ENCODE measurements at places on chromosomes 12 and 14.

- no peak for DNase-seq
Observed at GRCh38 chr14:105398726-105399465, 558 bp downstream of the TEX22 start.

DNA sequence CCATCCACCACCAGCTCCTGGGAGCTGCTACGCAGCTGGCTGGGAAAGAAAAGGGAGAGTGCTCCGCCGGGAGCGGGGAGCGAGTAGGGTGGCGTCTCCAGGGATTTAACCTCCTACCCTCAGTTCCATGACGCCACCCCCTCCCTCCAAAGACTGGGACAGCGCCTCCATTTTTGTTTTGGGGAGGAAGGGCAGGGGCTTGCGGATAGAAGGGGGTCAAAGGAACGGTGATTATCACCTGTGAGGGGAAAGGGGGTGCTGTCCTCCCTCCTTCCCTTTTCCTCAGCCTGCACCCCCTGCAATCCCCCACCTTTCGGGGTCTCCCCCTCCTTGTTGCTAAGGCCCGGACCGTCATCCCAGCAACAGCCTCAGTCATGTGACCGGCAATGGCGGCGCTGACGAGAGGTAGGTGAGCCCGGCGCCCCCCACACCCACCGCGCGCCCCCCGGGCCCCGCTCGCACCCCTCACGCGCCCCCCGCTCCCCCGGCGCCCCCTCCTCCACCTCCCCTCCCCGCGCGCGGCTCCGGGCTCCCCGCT is at the start of gene DTX3:
Gene DTX3 (plus strand): TSS at position 371 of the 538 bp plus-strand sequence. CDS start 1,694 bp downstream, outside the sequence.
- peak; percentile 77 for DNase-seq

DNA sequence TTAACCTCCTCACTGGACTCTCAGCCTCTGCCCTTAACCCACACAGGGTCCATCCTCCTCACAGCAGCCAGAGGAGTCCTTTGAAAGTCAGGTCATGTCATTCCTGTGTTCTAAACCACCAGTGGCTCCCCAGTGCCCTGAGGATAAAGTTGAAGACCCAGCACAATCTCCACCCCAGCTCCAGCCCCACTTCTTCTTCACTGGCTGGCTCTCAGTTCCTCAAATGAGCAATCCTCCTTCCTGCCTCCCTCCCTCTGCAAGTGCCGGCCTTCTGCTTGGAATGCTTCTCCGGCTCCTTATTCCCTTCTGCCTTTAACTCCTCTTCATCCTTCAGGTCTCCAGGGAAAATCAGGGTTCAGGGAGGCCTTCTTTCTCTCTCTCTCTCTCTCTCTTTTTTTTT is 32.0 kb upstream of the SPPL3 start:
- no peak for DNase-seq

- DNase-seq: no peak
Observed at GRCh38 chr12:128305336-128305892, 38.4 kb downstream of the TMEM132C start.

GRCh38 chr12:8655421-8655820 is 7.2 kb downstream of the MFAP5 start:
- DNase-seq: no peak

- peak; percentile 58 for DNase-seq
Observed at GRCh38 chr12:5171701-5172100, 128.0 kb downstream of the KCNA5 start.

- no peak for DNase-seq
Observed at GRCh38 chr14:60935319-60935718, 45.6 kb downstream of the TRMT5 start.

DNA sequence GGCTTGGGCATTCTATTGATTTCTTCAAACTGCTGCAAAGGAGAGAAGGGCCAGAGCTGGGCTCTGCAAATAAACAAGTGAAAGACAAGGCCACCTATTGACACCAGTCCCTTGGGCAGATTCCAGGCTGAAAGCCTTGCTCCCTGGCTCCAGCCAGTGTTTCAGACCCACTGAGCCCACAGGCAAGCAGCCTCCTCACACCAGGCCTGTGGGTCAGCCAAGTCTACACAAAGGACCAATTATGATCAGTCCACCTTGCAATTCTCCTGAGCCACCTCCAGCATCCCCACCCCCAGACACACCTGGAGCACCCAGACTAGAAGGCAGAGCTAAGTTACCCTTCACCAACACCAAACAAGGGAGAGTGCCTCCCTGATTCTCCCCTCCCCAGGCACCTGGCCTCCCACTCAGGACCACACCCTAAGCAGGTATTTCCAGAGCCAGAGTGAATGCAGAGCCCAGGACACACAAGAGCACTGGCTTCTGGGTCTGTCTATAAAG is 13.8 kb downstream of the ACTN1 start:
- DNase-seq: no peak
